NCI-H345 (cell line): ENCODE measurements at places on chromosomes 5 and 9.

DNA sequence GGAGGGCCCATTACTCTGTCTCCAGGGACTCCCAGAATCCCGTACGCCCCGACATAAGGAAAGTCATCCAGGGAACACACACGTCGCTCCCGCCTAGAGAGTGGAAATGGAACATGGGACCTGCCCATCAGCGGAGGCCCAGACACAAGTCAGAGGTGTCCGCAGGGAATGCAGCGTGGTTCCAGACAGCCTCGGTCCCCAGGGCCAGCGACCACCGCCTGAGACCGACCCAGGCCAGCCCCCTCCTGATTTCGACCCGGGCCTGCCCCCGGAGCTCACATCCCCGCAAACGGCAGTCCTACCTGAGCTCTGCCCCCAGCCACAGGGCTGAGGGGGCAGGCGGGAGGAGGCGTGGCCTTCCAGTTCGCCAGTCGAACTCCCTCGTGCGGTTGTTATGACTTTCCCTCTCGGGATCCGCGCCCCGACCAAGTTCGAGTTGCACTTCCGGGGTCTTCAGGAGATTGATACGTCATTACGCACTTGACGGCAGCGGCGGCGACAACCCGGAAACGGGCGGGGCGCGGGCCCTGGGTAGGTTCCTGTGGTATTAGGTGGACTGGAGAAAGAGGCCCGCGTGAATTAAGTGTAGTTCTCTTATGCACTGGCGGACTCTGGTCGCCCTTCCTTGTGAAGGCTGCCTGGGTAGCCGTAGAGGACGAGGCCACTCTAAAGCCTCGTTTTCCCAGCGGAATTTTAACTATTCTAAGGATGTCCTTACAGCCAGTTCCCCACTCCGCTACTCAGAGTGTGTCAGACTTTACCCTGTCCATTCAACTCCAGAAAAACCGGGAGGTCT lies 370.0 kb upstream of the POU5F2 start:
- DNase-seq = peak; percentile 93

DNA sequence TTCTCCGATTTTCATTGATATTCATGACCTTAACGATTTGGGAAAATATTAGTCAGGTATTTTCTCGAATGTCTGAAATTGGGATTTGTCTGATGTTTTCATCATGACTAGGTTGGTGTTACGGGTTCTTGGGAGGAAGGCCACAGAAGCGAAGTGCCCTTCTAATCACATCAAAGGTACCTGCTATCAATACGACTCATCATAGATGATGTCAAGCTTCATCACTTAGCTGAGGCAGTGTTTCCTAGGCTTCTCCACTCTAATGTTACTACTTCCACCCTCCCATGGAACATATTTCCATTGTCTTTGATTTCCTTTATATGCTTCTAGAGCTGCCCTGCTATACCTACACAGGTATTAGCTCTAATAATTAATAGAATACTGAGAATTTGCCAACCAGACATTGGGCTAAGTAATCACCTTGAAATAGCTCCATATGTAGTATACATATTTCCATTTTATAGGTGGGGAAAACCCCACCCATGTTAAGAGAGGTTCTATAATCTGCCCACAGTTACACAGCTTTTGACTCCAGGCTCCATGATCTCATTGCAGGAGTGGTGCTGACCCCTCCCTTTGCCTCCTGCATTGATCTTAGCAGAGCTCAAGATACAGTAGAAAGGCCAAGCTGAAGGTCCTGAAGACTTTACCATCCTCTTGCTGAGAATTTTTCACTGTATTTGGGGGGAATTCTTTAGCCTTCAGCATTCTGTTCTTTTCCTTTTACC lies 238.6 kb upstream of the ADAMTSL1 start:
- DNase-seq = no peak

- no peak for DNase-seq
Measured at GRCh38 chr5:10747678-10748622, 13.1 kb downstream of the DAP start.

DNA sequence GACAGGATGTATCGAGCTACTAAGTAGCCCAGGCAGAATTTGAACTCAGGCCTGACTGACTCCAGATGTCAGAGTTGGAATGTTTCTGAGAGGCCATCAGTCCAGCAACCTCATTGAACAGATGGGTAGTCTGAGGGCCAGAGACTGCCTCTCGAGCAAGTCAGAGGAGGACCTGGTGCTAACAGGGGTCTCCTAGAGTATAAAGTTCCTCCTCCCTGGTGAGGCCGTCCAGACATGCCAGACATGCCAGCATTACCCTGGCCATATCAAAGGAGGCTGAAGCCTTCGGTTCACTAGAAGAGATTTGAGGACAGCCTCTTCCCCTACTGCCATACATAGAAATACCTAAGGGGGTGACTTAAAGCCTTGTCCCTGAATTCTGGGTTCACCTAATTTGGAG lies 81.2 kb downstream of the ZNF618 start:
- no peak for DNase-seq

DNA sequence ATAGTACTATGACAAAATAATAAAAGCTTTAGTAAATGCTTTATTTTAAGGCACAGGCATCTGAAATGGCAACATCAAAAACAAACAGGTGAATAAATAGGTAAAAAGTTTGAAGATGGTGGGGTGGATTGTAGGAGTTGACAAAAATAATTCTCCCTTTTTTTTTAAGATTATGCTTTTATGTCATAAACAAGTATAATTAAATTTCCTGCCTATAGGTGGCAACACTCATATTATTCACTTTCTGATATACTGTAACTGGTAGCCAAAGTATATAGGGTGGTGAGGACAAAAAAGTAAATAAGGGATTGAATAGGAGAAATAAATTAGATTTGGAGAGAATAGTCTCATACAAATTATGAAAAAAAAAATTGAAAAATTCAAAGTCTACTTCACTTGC lies 120.0 kb upstream of the ACOT12 start:
- no peak for DNase-seq

DNA sequence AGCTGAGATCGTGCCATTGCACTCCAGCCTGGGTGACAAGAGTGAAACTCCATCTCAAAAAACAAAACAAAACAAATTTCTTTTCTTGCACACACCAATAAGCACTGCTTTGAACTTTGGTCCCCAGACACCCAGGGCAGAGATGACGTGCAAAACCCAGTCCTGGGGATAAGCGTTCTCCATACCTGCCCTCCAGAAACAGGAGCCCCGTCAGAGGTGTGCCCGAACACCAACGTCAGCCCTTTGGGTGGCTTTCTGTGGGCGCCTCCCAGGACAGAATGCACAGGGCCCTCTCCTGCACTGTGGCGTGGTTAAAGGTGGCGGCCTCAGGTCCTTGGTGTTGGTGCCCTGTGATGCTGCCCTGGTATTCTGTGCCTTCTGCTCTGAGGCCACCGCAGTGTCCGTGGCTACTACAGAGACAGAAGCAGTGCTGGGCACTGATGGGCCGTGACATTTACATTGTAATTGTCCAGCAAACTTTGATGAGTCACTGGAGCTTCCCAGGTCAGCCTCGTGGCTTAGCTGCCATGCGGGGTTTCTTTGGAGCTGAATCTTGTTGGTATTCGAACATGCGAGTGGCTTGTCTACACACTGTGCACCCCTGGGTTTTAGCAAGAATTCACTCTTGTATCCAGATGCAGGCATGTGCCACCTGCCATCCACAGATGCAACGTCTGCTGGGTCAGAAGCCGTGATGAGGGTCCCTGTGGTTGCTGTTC lies 9.8 kb downstream of the PPP1R26 start:
- DNase-seq = no peak

GRCh38 chr5:56814963-56815657 lies at the start of gene MAP3K1:
MAP3K1 (plus strand) TSS chr5:56815549; CDS start chr5:56815574, 25 bp downstream.
- peak; percentile 84 for DNase-seq

DNA sequence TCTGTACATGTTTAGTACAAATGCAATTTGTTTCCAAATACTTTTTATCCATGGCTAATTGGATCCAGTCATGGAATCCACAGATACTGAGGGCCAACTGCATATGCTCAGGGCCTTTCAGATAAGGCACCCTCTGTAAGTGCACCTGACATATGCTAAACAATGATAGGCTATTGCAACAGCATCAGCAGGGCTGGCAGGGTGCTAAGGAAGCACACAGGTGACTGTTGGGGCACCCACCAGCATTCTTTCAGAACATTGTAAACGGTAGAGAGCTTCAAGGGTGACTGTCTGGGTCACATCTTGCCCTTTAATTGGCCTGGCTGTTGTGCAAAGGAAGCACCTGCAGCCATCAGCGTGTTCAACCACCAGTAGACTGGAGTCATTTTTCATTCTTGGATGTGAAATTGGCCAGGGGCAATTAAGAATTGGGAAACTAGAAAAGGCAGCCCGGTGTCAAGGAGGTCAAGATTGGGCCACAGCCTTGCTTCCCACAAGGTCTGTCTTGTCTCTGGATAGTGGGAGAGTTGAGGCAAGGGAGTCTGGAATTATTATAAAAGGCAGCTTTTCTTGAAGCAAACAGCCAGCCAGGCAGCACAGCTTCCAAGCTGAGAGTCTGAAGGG lies 129.3 kb upstream of the RAI14 start:
- DNase-seq = no peak

- DNase-seq = no peak
Measured at GRCh38 chr9:123416176-123416575, 60.2 kb downstream of the CRB2 start.

GRCh38 chr9:38196714-38197113 lies 127.7 kb upstream of the SHB start:
- DNase-seq = no peak

DNA sequence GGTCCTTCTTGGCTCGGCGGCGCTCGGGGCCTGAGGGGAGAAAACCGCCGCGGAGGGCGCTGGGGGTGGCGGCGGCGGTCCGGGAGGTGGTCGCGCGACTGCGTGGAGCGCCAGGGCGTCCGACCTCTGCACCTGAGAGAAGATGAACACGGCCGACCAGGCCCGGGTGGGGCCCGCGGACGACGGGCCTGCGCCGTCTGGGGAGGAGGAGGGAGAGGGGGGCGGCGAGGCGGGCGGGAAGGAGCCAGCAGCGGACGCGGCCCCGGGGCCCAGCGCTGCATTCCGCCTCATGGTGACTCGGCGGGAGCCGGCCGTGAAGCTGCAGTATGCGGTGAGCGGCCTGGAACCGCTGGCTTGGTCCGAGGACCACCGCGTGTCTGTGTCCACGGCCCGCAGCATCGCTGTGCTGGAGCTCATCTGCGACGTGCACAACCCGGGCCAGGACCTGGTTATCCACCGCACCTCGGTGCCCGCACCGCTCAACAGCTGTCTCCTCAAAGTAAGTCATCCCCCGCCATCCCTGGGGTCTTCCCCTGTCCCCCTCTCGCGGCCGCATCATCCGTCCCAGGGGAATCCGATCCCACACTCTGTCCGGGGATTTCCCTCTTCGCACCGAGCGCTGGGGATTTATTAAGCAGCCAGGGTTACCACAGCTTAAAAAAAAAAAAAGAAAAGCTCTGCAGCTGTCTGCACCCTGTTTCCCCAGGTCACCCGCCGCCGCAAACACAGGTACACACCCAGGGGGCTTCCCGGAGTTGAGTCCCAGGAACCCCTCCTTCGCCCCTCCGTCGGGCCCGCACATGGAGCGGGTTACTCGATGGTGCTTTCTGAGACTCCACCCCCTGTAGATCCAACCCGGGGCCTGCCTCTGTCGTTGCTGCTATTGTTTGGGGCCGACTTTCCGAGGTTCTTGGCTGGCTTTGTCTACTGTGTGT lies at the start of gene GTF3C4:
Gene GTF3C4, plus strand, starts transcription at position 8 of the 935 bp plus-strand sequence. Its CDS starts 135 bp downstream, at position 143.
- peak; percentile 38 for DNase-seq

DNA sequence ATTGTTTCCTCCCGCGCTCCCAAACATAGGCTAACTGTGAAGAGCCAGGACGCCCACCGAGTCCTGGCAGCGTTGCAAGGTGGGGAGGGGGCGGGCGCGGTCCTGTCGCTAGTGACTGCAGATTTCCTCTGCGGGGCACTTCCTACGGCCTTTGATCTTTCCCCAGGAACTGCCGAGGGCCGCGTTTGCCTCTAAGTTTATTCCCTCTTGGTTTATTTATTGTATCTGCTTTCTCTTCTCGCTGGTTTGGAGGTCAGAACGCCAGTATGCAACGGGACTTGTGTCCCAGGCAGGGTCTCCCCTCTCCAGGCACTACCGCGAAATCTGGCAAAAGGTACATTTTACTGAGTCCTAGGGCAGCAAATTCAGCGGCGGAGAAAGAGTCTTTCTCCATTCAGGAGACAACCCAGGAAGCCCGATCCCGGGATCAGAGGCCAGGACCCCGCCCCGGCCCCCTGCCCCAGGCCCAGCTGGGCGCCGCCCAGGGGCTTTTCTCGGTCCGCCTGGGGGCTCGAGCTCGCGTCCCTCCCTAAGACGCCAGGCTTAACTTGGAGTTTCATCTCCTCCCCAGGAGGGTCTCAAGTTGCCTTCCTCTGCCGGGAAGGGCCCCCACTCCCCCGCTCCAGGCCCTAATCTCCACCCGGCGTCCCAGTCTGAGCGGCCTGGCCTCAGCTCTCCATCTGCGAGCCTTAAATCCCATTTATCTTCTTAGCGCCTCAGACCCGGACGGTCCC lies 884 bp upstream of the EGFLAM start:
- DNase-seq = no peak

GRCh38 chr9:123964761-123965160 lies 34.8 kb upstream of the DENND1A start:
- DNase-seq = no peak

- DNase-seq = no peak
Measured at GRCh38 chr5:148176480-148176879, 8.1 kb downstream of the SPINK14 start.

GRCh38 chr5:111584651-111585050 lies 72.3 kb upstream of the STARD4 start:
- no peak for DNase-seq

DNA sequence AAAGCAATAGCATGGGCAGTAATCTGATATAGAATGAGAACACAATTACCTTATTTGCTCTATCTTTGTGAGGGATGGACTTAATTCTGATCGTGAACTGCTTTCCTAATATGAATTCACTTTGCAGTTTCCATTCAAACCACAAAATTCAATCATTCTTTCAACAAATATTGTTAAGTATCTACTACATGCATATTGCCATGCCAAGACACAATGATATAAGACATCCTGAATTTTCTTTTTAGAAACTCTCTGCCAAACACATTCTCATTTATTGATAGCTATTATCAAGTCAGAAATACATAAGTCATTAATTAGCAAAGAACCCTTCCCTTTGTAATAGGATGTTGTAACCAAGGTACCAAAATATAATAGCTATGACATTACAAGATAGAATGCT lies 121.6 kb upstream of the TARS1 start:
- no peak for DNase-seq

DNA sequence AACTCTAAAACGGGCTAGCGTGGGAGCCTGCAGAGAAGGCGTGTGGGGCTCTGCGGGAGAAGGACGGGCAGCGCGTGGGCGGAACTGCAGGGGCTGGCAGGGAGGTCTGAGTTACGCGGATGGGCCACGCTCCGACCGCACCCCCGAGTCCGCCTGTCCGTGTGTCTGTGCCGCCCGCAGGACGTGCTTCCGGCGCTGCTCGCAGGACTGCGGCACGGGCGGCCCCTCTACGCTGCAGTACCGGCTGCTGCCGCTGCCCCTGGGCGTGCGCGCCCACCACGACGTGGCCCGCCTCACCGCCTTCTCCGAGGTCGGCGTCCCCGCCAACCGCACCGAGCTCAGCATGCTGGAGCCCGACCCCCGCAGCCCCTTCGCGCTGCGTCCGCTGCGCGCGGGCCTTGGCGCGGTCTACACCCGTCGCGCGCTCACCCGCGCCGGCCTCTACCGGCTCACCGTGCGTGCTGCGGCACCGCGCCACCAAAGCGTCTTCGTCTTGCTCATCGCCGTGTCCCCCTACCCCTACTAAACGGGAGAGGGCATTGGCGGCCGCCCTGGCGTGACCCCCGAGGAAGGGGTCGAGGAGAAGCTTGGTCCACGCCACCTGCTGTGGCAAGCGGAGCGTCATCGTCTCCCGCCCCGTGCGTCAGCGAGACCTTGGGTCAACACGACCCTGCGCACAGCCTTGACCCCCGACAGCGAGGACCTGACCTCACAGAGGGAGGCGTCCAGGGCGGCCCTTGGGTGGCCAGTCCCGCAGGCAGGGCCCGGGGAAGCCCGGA lies 11.4 kb upstream of the ASS1 start:
- peak; percentile 64 for DNase-seq
